CD4-positive, alpha-beta T cell treated with Interleukin-4 for 1 hour (primary cell): ENCODE measurements at places on chromosomes 2 and 18.

- DNase-seq = no peak
Observed at GRCh38 chr2:18265614-18266586, 294.6 kb downstream of the RDH14 start.

- no peak for DNase-seq
Observed at GRCh38 chr18:48927286-48928080, 23.3 kb downstream of the SMAD7 start.

- DNase-seq = no peak
Observed at GRCh38 chr2:218320704-218321336, 28.5 kb upstream of the TMBIM1 start.

- DNase-seq = no peak
Observed at GRCh38 chr2:67321588-67321903, 75.6 kb upstream of the ETAA1 start.

- DNase-seq = no peak
Observed at GRCh38 chr2:184463102-184463865, 135.0 kb upstream of the ZNF804A start.

- no peak for DNase-seq
Observed at GRCh38 chr2:150735894-150736498, 248.5 kb upstream of the RND3 start.

GRCh38 chr2:65397122-65397521 is 35.3 kb downstream of the SPRED2 start:
- no peak for DNase-seq

- DNase-seq = no peak
Observed at GRCh38 chr2:162074928-162075688, 1.1 kb upstream of the DPP4 start.

DNA sequence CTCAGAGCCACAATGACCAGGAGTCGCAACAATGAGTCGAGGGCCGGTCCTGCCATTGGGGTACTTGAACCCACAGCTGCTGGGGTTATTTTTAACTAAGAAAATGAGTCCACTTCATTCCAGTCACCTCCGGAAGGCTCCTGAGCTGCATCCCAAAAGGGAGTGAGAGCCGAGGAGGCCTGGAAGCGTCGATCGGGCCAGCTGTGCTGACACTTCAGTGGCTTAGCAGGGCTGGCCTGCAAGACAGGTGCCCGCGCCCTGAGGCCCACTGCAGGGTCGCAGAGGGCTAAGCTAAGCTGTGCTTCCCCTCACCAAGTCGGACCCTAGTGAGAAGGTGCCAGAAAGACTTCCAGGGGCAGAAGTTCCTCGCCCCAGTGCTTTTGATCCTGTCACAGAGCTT is 21.1 kb downstream of the TBC1D8 start:
- DNase-seq = no peak

- no peak for DNase-seq
Observed at GRCh38 chr2:71550801-71551630, 97.7 kb downstream of the DYSF start.

DNA sequence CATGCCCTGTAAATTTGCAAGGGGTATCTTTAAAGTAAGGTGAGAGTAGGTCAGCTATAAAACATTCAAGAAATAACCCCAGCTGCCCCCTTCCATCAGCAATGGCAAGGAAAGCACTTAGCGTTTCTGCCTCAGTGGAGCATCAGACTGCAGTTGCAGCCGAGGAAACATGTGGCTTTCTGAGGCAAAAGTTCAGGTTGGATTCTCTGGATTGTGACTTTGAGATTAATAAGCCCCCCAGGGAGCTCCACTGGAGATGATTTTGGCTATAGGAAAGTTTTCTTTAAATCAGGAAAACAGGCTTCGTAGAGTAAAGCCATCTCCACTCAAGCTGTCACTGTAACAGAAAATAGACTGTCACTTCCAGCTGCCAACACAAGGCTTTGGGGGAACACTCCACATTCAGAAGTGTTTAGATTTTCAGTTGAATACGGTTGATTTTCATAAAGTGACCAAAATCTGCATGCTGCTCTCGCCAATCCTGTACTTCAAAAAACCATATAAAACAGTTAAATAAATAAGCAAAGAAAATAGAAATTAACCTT is 15.3 kb upstream of the RIT2 start:
- no peak for DNase-seq

GRCh38 chr2:120415728-120416509 is 70.0 kb downstream of the INHBB start:
- DNase-seq = no peak

DNA sequence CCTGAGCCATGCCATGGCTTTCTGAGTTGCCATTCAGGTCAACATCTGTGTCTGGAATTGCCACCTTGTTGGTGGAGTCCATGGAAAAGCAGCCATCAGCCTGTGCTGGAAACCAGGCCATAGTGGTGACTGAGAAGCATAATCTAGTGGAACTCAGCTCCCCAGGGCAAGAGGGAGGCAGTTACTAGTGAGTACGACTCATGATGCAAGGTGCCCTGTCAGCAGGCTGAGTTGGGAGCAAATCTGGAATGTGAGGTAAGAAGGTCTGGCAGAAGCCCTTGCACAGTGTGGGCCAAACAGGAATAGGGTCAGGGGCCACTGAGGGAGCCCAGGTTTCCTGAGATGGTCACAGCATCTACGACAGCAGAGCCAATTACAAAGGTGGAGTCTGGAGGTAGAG is 37.1 kb downstream of the SULT1C2 start:
- DNase-seq = no peak

GRCh38 chr2:97999536-97999935 is 3.8 kb upstream of the TMEM131 start:
- no peak for DNase-seq

DNA sequence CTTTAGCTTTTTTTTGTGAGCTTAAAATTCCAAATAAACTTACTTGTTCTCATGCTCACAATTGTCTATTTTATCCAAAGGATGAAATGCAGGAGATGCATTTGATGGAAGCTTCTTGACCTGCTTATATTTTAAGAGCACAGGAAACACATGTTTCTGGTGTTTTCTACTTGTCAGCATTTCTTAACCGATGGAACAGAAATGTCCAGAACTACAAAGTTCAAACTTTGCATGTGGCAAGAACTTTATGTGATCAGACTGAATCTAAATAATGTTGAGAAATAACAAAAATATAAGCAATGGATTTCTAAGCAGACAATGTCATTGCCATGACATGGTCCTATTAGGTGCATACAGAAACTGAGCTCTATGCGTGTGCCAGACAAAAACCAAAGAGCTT is 9.9 kb upstream of the CTLA4 start:
- DNase-seq = no peak

GRCh38 chr2:127508631-127509034 is 17.7 kb downstream of the IWS1 start:
- no peak for DNase-seq

DNA sequence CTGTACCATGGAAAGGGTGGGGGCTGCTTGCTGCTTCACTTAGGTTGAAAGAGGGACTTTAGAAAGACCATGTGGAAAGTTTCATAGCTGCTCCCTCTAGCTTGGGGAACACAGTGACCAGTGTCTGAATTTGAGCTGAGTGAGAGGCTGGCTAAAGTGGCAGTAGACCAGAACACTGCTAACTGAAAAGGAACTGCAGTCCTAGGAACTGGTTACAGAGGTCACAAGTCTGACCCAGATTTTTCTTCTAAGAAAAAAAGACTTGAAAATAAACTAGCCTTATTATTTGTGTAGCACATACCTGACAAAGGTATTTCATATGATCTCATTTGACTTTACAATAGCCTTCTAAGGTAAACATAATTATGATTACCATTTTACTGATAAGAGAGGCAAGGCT is 153.6 kb downstream of the FSHR start:
- no peak for DNase-seq

DNA sequence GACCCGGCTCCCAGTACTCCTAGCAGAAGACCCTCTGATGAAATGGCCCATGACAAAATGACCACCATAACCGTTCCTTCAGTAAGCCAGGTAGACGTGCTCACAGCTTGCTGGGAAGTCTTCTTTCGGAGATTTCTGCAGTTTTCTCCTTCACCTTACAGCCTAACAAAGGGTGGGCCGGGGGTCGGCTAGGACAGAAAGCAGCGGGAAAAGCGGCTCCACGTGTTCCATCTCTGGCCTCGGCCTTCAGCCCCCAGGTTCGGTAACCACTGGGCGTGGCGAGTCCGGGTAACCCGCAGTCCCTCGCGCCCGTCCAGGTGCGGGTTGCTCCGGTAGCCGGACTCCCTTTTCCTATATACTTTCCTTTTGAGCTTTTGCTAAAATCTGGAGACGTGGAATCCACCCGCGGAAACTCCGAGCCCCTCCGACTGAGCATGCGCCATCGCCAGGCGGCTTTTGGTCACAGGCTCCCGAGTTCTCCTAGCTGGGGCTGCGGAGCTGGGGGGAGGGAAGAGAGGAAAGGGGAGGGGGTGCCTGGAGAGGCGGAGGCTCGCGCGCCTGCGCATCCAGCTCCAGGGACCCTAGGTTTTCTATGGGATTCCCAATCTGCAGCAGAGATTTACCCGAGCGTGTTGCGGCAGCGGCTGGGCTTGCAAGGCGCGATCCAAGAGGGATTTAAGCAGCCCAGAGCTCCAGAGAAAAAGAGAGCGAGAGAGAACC is at the start of gene VSNL1:
Gene VSNL1 (plus strand): TSS at position 604 of the 720 bp plus-strand sequence. CDS start 51,379 bp downstream, outside the sequence.
- DNase-seq = no peak

DNA sequence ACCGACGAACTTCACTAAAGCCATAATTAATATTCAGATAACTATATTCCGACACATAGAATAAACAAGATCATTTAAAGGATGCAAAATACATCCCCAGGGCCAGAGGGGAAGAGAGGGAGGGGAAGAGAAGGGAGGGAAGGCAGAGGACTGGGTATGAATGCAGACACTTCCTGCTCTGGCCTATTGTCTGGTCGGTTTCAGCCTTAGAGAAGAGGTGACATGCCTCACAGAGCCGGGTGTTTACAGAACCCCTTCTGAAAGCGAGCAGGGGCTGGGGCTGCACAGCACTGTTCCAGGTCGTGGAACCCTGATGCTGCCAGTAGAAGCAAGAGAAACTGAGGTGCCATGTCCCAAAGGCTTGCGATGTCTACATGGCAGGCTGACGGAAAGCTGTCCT is 31.0 kb downstream of the CELF4 start:
- no peak for DNase-seq

- DNase-seq = no peak
Observed at GRCh38 chr18:55124078-55124763, 165.0 kb upstream of the CCDC68 start.

- no peak for DNase-seq
Observed at GRCh38 chr2:192438239-192438638, 243.5 kb upstream of the TMEFF2 start.

DNA sequence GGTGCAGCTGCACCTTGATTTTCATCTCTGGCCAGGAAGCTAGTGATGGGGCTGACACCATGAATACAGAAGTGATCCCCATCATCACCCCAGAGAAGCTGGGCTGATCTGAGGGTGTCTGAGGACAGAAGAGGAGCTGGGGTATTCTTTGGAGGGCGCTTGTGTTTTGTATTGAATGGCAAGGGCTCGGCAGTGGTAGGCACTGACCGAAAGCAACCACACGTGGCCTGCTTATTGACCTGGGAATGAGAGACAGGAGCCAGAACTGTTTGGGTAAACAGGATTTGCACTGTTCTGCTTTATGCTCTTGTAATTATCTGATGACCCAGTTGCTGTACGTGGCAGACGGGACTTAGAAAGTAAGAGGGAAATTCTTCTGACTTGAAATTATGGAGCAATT is 62.6 kb upstream of the RPL31 start:
- DNase-seq = no peak

DNA sequence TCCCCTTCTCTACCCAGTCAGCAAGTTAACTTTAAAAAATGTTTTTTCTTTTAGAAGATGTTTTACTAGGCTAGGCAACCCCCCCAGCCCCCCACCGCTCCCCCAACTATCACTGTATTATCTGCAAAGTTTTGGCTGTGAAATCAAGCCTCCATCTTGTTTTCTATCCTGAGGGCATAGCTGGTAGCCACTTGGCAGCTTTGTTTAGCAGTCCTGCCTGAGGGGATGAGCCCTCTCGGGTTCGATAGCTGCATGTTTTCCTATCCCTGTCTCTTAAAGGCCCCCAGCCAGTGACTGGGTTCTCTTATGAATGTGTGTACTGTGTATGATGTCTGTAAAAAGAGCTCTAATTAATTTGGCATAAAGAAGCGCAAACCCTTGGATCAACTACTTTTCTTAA is 43.4 kb downstream of the MRO start:
- DNase-seq = no peak

DNA sequence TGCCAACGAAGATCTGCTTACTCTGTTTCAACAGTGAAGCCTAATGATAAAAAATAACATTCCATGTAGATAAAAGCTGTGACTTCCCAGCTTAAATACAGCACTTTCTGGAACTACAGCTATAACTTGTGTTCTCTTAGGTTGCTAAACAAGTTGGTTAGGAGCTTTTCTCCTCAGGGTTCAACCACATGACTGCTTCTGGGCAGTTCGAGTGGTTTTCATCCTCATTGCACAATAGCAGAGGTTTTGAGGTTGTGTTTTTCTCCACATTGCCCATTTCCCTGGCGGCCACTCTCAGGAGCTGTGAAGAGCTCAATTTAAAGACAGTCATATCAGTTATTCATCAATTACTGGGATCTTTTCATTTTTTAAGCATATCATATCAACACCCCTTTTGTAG is 102.2 kb upstream of the CYP1B1 start:
- DNase-seq = no peak

DNA sequence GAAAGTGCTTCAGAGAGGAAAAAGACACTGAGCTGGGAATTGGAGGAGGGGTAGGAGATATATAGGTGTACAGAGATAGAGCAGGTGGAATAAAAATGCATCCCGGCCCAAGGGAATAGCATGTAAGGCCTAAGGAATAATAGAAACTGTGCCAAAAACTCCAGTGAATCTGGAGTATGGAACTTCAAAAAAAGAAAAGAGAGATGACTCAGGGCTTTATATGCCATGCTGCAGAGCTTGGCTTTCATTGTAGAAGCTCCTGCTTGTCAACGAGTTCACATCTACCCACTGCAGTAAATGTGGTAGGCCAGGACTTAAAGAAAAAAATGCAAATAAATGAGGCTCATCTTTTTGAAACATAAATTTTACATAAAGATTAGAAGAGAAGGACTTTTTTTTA is 131.8 kb downstream of the MREG start:
- no peak for DNase-seq

DNA sequence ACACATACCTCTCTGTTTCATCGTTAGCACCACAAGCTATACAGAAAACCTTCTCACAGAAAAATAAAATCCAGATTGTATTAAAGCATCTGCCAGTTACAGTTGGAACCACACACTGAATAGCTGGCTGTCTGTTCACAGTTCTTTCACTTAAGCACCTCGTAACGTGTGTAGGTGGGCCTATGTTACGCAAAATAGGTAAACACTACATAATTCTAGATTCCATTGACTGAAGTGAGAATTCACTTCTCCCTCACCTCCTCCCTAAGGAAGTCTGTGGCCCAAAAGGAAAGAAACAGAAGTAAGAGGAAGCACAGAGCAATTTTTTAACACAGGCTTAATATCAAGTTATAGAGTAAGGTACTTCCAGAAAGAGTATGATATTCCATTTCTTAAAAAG is 24.9 kb downstream of the PELI1 start:
- DNase-seq = no peak

DNA sequence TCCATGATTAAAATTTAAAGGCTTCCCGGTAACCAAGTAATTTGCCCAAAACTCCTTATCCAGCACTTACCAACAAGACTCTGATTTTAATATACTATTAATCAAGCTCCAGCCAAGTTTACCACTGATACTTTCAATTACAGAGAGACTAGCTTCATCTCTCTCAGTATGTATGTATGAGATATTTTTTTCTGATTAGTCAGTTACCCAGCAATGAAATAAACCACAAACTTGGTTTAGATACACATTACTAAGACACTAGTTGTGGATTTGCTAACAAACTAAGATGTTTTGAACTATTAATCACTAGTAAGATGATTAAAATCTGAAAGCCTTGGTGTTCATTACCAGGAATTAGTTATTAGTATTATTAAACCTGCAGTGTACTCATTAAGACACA is 1272.2 kb upstream of the ACVR2A start:
- no peak for DNase-seq

- DNase-seq = no peak
Observed at GRCh38 chr18:70169747-70170146, 35.7 kb downstream of the RTTN start.
